ENCODE measurements at places on chromosomes 5 and 9.
A peak's percentile ranks its signal among the peaks of the same experiment; 100 is the strongest.

DNA sequence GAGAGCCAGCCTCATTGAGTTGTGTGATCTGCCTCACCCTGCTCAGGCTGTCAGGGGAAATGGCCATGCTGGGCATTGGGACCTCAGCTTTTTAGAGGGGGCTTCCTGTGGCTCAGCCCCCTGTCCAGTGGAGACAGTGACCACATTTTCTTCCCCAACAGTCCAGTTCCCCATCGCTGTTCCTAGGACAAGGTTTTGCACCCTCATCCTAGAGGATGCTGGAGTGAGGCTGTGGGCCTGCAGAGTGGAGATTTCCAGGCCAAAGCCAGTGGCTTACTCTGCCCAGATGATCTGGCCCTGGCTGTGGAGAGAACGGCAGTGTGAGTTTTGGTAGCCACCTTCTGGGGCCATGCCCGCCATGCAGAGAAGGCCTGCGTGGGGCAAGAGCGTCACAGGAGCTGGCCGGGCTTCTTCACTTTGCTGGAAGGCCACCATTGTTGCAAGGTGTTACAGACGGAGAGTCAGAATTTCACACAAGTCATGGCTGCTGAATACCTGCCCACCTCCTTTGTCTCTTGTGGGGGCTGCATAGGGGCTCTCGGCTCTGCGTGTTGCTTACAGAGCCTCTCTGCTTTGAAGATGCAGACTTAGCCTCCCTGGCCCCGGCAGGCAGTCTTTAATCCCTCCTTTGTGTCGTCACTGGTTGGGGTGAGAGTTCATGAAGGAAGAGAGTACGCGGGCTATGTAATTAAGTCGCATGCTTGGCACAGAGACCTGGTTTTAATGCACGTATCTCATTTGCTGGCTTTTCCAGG lies 35.2 kb upstream of the PITX1 start:
- DNase-seq = no peak

DNA sequence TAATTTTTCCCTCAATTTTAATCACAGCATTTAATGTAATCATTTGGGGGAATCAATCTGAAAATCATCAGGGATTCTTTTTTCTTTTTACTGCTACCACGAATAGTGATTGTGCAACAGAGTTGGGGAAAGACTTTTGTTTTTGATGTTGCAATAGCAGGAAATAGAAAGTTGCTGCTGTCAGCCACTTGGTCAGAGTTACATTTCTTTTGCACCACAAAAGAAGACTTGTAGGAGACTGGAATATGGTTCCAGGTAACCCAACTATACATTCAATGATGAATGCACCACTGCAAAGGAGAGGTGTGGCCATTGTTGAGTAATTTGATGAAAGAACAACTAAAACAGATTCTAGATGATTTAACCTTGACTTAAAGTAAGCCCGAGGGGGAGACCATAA lies 46.3 kb upstream of the PALM2AKAP2 start:
- no peak for DNase-seq

GRCh38 chr5:2700876-2701275 lies 50.6 kb downstream of the IRX2 start:
- DNase-seq = no peak

GRCh38 chr9:130975932-130976841 lies 32.8 kb upstream of the LAMC3 start:
- no peak for DNase-seq

DNA sequence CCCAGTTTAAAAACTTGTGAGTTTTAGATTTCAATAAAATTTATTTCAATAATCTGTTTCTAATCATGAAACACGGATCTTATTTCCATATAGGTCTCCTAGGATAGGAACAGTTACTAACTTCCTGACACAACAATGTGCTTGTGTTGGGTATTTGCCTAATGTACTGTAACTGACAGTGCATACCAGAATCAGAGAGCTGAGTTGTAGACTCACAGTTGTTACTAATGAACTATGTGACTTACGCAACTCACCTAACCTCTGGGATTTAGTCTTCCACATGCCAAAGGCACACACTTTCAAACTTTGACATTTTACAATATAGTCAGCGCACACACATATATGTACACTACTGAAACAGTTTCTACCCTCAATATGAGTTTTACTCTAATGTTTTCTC lies 77.7 kb downstream of the HOMER1 start:
- no peak for DNase-seq

GRCh38 chr9:128226412-128226801 lies 23.2 kb downstream of the DNM1 start:
- DNase-seq = no peak

- no peak for DNase-seq
Observed at GRCh38 chr9:115196919-115197318, 79.0 kb upstream of the TNC start.

DNA sequence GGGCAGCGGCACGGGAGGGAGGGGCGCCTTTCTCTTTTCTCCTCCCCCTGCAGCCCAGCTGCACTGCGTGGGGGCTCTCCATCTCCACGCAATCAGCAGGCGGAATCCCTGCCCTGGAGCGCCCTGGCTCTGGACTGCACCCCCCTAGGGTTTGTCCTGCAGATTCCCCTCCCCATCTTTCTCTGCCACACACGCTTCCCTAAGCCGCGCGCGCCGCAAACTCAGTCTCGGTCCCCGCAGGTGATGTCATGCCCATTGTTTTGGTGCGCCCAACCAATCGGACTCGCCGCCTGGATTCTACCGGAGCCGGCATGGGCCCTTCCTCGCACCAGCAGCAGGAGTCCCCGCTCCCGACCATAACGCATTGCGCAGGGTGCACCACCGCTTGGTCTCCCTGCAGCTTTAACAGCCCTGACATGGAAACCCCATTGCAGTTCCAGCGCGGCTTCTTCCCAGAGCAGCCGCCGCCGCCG lies at the start of gene KCNN2:
TSS of gene KCNN2 (plus strand) at position 347 of the 473 bp plus-strand sequence. CDS start at position 417, 70 bp downstream.
- peak; percentile 61 for DNase-seq

DNA sequence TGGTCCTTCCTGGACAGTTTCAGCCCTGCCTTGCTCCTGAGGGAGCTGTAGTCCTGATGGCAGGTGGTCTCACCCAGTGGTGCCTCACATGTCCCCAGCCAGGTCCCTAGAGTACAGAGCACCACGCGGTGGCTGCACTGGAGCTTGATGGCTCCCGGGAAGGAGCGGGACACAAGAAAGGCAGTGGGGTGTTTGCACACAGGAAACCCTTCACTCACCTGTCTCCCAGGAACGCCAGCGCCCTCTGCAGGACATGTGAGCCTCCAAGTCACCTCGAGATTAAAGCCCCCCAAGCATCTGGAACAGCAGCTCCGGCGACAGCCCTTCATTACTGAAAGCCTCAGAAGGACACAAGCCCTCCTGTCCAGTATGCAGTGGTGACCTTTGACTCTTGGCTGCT lies 19.9 kb upstream of the TMEM250 start:
- DNase-seq = peak; percentile 90

DNA sequence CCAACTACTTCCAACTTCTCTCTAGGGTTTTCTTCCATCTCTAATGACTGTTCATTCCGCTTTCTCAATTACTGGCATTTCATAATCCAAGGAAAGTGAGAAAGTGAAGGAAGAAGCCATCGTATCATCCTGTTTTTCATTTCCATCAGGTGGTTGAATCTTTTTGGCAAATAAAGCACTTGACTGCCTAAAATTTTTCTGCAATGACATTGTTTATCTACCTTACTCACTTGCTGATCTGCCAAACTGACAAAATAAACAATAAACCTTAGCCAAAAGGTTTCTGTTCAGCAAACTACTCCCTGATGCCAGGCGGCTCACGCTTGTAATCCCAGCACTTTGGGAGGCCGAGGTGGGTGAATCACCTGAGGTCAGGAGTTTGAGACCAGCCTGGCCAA lies 18.4 kb downstream of the FNBP1 start:
- no peak for DNase-seq

- no peak for DNase-seq
Observed at GRCh38 chr5:26681861-26682260, 356.5 kb downstream of the CDH9 start.

DNA sequence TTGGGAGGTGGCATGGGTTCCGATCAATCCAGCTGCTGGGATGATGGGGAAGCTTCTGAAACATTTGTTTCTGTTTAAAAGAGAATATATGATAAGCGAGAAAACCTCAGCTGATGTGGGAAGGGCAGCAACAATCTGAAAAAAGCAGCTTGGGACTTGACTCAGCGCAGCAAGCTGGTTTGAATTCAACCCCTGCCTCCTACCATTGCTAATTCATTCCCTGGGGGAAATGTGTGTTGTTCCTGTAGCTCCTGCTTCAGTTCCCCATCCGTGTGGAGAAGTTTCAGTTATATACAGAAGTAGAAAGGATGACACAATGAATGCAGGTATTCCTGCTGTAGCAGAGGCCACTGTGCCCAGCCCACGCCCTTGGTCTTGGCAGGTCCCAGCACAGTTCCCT lies 145.1 kb downstream of the NXNL2 start:
- DNase-seq = no peak
